T-cell (primary cell): ENCODE measurements at places on chromosomes 3 and 15. TPM values are rescaled to one million over a fixed set of nuclear protein-coding genes. Genes with fewer than 3 reads are reported as not detected.

GRCh38 chr3:125002414-125003368 is 53.1 kb downstream of the HEG1 start:
- peak; percentile 33 for DNase-seq

DNA sequence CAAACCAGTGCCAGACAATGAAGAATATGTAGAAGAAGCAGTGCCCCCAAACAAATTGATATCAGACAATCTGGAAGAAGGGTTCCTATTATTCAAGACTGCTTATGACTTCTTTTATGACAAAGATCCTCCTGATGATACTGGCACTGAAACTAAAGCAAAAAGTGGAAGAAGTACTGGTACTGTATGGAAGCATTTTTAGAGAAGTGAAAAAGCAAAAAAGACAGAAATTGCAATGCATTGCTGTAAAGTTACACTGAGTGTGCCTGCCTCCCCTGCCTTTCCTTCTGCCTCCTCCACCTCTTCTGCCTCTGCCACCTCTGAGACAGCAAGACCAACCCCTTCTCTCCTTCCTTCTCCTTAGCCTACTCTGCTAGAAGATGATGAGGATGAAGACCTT is 167.6 kb downstream of the PLCL2 start:
- DNase-seq = no peak

- DNase-seq = no peak
These were observed 9.2 kb downstream of the SLC25A36 start for GRCh38 chr3:140950863-140951262.

The THAP10 gene
- 0.33 TPM for total RNA-seq

DNA sequence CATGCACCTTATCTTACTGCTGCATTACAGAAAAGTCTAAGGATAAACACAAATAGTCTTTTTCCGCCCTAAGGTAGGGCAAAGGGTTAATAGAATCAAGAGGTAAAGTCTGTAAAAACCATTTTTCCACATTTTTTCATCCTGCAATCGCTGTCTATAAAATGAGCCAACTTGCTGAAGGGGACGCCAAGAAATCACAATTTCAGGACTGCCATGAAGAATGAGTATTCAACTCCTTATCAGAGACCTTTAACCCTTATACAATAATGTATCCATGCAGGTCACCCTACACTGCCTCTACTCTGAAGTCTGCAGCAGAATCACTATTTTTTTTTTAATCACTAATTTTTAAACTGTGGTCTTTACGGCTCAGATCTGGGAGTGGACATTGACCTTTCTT is 1.1 kb upstream of the DNAJC13 start:
- DNase-seq = no peak

DNA sequence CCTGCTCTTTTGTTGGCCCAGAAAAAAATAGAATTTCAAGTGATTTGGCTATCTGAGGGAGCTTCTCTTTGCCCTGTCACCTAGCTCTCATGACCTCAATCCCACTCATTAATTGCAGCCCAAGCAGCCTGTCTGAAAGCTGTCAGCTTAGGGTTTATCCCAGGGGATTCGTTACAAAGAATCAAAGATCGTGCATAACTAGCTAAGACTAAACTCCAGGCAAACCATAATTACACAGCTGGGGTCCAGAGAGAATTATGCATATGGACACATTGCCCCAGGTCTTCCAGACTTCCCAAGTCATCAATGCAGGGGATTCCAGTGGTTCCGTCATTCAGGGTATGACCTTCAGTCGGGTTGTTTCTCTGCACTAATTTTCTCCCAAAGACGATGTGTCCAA is 91.6 kb upstream of the CBLB start:
- no peak for DNase-seq
